Left ventricle myocardium inferior (tissue), 1 donor: ENCODE measurements at places on chromosomes 11 and 22. TPM values are rescaled to one million over a fixed set of nuclear protein-coding genes. Genes with fewer than 3 reads are reported as not detected.

- no peak for DNase-seq
Observed at GRCh38 chr11:122653916-122654585, 1.5 kb upstream of the UBASH3B start.

GRCh38 chr11:75315439-75315805 is 36.0 kb downstream of the ARRB1 start:
- no peak for DNase-seq

DNA sequence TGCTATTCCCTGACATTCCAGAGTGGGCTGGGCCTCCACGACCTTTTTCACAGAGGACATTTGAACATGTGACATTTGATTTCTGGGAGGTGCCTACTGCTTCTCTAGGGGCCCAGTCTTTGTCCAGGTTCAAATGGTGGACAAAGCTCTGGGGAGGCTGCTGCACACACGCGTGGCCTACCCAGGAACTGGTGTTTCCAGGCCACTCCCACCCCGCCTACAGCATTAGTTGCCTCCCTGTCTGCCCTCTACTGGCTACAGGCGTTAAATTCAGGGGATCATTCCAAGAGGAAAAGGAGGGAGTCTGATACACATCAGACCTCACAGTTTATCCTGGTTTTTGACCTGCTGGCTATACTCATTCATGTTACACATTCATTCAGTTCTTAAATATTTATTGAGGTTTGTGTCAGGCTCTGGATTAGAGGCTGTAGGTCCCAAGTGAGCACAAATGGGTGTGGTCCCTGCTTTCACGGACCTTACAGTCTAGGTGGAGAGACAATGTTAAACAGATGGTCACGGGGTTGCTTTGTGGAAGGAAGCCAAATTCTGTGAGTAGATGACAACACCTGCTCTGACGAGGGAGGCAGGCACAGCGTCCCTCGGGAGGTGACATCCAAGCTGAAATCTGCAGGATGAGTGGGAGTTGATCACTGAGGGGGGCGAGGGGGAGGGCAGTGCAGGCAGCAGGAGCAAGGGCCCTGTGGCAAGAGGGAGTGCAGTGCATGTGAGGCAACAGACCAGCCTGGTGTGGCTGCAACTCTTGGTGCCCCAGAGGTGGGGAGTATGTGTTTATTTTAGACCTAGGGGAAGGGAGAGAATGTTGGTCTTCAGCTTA is 11.8 kb downstream of the TUB start:
- DNase-seq = peak; percentile 48

DNA sequence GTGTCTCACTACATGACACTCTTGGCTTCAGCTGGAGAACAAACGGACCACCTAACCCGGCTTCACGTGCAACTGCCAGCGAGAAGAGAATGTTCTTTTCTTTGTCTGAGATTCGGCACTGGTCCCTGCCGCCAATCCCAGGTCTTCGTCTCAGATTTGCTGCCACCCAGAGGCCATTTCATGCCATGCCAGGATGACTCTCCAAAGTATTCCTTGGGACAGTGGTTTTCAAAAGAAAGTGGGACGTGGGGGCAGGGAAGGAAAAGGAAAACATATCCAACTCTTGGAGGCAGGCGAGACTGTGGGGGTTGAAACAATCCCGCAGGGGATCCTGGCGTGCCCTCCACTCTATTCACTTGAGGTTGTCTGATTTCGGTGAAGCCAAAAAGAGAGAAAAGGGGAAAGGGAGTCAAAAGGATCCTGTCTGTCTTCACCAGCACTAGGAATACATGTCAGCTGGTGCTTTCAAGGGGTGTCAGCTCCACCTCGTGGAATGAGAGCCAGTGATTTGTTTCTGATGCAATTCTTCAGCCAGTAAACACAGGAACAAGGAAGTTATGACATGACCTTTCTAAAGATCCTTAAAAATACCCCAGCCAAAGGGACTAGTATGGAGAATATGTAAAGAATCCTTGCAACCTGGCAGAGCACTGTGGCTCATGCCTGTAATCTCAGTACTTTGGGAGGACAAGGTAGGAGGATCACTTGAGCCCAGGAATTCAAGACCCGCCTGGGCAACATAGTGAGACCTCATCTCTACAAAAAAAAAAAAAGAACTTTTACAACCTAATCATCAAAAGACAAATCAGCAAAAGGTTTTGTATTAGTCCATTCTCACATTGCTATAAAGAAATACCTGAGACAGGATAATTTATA is 41.0 kb upstream of the APLNR start:
- DNase-seq = peak; percentile 67

DNA sequence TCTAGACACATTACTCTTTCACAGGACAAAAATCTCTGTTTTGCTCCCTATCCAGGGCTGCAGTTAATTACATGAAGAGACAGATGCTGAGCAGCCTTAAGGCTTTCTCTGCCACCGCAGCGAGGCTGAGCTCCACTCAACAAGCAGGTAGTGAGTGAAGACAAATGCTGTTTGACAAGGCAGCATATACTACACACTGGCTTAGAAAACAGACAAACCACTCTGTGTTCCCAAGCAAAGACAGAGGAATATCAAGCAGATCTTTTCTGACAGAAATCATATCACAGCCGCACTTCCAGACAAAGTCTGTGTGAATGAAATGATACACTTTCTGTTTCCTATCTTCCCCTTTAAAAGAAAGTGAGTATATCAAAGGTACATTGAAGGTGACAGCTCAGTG is 368.1 kb downstream of the DCDC1 start:
- no peak for DNase-seq

GRCh38 chr11:30595934-30596333 is 9.8 kb upstream of the MPPED2 start:
- no peak for DNase-seq

GRCh38 chr11:112655371-112655770 is 305.8 kb upstream of the NCAM1 start:
- DNase-seq = peak; percentile 87

GRCh38 chr11:72821920-72822799 is 7.9 kb downstream of the ATG16L2 start:
- peak; percentile 88 for DNase-seq

DNA sequence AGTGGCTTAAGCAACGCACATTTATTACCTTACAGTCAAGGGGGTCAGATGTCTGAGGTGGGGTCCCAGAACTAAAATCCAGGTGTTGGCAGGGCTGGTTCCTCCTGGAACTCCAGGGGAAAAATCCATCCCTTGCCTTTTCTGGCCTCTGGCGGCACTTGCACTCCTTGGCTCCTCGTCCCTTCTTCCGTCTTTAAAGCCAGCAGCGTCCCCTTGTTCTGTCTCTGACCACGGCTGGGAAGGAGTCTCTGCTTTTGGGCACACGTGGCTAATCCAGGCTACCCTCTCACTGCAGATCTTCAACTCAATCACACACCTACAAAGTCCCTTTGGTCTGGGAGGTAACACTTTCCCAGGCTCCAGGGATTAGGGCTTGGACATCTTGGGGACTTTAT is 73.5 kb upstream of the WNT7B start:
- no peak for DNase-seq

DNA sequence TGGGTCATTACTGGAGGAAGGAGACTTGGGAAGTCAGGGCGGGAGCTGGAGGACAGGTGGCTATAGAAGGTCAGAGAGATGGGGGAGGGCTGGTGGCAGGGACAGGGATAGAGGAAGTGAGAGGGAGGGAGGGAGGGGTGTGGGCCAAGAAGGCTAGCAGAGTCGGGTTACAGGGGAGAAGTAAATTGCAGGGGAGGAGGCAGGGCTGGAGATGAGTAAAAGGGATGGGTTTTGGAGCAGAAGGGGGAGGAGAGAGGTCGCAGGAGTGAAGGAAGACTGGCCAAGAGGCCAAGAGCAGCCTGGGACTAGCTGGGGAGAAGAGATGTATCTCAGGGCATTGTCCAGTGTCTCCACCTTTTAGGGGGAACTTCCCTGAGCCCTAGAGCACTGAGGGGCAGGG is 33.0 kb downstream of the LRRC10B start:
- DNase-seq = no peak

DNA sequence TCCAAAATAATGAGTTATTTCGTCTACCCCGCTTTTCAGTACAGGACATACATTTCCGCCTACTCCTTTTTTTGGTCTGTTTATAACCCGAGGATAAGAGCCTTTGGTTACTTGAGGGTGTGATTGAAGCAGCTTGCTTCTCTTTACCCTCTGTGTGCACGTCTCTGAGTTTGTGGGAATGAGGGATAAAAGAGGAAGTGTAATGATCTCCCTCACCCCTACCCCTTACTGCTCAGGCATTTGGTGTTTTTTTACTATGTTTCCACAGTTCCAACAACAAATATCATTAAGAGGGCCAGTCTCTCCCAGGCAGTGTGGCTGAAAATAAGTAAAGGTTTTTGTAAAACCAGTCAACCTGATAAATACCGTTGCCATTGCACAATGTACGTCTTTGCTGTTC is 83.2 kb upstream of the GAL start:
- no peak for DNase-seq

PGA5 gene
- total RNA-seq = not detected

HTR3B gene
- total RNA-seq = not detected

RAB38 gene
- 0.44 TPM for total RNA-seq

IRF7 gene
- 10.3 TPM for total RNA-seq

TSPAN18 gene
- total RNA-seq = 129 TPM
